ENCODE measurements at places on chromosomes 6 and 20.
A peak's percentile ranks its signal among the peaks of the same experiment; 100 is the strongest.

- no peak for DNase-seq
Observed at GRCh38 chr6:36546308-36546919, 865 bp downstream of the STK38 start.

DNA sequence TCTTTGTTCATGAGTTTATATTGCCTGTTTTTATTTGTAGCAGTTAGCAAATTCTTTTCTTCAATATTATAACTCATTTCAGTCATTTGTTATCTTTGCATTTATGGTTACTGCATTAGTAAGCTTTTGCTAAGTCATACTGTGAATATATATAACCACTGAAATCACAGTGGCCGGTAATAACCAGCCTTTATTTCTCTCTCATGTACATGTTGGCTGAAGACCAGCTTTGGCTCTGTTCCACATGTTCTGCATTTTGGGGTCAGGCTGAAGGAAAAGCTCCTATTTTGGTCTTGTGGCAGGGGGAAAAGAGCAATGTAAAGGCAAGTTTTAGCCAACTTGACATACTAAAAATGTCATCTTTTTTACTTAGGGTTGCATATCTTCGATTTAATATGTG is 276.3 kb downstream of the BCKDHB start:
- DNase-seq = no peak

GRCh38 chr6:53411451-53411850 is 62.7 kb upstream of the ELOVL5 start:
- DNase-seq = no peak

DNA sequence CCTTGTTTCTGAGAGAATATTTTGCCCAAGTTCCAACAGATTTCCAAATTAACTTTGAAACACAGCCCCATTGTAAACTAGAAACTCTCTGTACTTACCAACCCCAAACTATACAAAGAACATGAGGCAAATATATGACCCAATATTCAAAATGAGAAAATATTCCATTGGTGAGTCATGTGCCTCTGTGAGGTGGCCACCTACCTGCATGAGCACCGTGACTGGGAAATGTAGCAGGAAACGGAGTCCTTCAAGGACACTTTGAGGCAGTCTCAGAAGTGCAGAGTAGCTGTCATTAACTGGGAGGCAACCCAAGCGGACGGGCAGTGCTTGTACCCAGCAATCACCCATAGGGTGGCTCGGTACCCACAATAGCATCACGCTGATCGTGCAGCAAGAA is 335.5 kb upstream of the NOX3 start:
- DNase-seq = no peak

DNA sequence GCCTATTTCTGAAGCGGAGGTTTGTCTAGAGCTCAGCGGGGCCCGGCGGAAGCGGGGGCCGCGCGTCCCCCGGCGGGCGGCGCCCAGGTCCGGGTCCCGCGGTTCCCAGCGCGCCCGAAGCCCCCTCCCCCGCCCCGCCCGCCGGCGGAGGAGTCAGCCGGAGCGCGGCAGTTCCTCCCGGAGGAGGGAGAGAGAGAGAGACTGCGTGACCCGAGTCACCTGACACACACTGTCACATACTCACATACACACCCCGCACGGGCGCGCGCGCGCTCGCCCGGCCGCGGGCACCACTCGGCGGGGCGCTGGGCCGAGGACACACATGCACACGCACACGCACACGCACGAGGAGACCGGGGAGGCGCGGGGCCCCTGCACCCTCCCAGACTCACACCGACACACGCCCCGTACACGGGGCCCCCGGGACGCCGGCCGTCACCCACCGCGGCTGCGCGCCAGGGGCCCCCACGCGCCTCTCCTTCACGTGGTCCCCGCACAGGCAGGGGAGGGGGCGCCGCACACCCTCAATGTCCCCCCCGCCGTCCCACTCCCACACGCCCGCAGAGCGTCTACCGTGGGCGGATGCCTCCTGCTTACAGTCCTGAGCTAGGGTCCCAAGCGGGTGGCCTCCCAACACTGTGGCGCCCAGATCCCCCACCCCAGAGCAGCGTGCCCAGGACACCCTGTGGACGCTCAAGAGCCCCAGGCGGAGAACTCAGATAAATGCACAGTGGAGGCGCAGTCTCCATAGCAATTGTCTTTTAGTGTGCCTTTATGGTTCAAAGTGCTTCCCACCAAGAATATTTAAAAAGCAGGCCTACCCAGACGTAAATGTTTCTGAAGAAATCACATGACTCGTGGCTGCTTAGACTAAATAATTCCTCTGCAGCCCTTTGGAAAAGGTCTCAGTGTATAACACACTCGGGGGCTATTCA is at the start of gene RRAGD:
RRAGD (minus strand) TSS at position 203 of the 935 bp plus-strand sequence. CDS start 280 bp downstream, outside the sequence.
- DNase-seq = peak; percentile 74

GRCh38 chr6:21053612-21054011 is 519.4 kb downstream of the CDKAL1 start:
- DNase-seq = no peak

GRCh38 chr6:38753707-38754106 is 38.6 kb downstream of the DNAH8 start:
- no peak for DNase-seq

- no peak for DNase-seq
Observed at GRCh38 chr6:106870069-106870468, 104.5 kb downstream of the CD24 start.

Data from glutamatergic neuron (in vitro differentiated cells).